ENCODE measurements at places on chromosomes 7 and 10.

GRCh38 chr10:121088524-121088923, 237.4 kb downstream of the WDR11 start:
- peak; percentile 29 for DNase-seq

DNA sequence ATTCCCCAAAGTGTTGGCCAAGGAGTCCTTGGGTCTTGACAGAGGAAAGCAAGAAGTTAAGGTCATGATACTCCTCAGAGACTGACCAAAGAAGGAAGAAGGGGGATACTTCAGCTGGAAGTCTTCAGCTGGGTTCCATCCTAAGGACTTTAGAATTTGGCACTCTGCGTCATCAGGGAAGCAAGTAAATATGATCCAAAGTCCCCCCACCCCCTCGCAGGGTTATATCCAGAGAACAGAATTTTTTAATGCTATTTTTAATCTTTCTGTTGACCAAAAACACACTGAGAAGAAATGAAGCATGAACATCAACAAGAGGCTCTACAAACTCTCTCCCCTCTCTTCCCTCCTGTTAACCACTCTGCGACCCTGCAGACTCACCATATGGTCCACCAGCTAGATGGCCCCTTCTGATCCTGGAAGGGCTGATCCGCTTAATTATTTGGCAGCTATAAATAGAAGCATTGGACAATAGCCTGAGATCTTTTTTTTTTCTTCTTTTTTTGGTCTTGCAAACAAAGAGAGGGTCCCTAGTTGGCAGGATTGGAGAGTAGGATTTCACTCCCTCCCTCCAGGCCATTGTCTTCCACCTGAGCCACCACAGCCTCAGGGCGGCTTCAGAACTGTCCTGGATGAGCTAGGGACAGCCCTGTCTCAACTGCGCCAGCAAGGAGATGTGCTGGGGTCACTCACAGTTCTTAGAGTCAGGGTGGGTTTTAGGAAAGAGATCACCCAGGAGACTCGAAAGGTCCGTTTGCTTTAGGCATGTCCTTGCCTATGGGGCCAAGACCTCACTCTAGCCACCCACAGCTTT, 196.0 kb downstream of the KCNMA1 start:
- DNase-seq: peak; percentile 55

DNA sequence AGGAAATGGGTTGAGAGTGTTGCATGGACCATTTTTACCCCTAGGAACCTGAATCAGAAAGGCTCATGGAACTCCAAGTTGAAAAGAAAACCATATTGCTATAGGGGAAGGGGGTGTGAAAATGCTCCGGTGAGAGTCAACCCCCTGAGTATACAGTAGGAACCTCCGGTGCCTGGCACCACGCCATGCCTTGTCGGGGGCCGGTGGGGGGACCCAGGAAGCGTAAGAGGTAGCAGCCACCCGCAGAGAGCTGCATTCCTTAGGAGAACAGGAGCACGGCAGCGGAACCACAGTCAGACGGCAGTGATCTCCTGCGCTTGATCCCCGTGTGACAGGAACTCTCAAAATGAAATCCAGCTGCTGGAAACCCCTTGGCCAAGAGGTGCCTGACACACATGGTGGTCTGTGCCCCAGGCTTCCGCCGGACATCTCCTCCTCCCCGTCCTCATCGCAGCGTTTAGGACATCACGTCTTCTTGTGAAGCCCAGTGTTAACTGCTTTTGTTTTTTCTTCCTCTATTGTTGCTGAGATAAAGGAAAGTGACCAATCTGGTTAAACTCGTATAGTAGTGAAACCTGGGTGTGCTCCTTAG, 186.8 kb downstream of the CELF2 start:
- DNase-seq: no peak

- no peak for DNase-seq
These were observed 512.0 kb downstream of the TCERG1L start for GRCh38 chr10:130799532-130799931.

- DNase-seq: no peak
These were observed 4.0 kb upstream of the UNCX start for GRCh38 chr7:1228545-1229201.

- DNase-seq: no peak
These were observed 1548.1 kb upstream of the LRRTM3 start for GRCh38 chr10:65377687-65378086.

GRCh38 chr7:101898106-101898505, 80.7 kb downstream of the CUX1 start:
- DNase-seq: no peak

GRCh38 chr7:148963583-148964482, 64.5 kb downstream of the PDIA4 start:
- no peak for DNase-seq

- DNase-seq: no peak
These were observed 56.9 kb downstream of the ZNF727 start for GRCh38 chr7:64101943-64102655.

GRCh38 chr10:132102071-132102716, 36.4 kb downstream of the JAKMIP3 start:
- DNase-seq: no peak

DNA sequence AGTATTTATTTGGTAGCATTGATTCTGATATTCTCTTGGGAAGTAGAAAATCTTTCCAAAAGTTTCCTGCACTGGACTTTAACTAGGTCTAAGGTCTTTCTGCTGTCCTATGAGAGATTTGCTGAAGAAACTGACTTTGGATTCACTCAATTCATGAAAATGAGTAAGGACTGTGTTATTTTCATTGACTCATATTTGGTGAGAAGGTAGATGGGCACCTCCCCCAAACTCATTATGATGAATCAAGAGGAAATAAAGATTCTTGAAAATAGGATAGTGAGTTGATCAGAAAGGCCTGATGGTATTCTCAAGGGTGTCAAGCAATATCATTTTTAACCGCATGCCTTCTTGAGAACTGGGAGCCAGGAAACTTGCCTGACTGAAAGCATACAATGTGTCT, 110.3 kb downstream of the RNF133 start:
- DNase-seq: no peak

- DNase-seq: no peak
These were observed 1.6 kb downstream of the PDGFA start for GRCh38 chr7:517774-518629.

DNA sequence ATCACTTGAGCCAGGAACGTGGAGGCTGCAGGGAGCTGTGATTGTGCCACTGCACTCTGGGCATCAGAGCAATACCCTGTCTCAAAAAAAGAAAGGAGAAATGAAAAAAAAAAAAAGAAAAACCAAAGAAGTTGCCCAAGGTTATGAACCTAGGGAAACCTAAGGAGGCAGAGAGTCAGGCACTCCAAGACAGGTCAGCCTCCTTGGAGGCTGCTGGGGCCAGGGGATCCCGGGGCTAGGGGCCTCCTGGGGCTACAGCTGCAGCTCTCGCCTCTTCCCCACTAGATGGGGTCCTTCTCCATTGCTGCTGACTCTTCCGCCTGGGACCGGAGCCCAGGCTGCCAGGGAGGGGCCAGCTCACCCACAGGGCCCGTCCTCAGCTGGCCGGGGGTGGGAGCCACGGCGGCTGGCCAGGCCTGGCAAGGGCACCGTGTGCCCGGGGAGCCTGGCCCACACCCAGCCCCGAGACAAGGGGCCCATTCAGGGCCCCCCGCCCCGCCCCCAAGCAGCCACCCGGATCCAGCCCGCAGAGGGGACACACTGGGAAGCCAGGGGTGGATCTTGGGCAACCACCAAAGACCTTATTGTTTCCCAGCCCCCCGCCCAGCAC, 1.7 kb upstream of the SPACDR start:
- DNase-seq: peak; percentile 63

- no peak for DNase-seq
These were observed 159.7 kb downstream of the SGMS1 start for GRCh38 chr10:50464004-50464409.

DNA sequence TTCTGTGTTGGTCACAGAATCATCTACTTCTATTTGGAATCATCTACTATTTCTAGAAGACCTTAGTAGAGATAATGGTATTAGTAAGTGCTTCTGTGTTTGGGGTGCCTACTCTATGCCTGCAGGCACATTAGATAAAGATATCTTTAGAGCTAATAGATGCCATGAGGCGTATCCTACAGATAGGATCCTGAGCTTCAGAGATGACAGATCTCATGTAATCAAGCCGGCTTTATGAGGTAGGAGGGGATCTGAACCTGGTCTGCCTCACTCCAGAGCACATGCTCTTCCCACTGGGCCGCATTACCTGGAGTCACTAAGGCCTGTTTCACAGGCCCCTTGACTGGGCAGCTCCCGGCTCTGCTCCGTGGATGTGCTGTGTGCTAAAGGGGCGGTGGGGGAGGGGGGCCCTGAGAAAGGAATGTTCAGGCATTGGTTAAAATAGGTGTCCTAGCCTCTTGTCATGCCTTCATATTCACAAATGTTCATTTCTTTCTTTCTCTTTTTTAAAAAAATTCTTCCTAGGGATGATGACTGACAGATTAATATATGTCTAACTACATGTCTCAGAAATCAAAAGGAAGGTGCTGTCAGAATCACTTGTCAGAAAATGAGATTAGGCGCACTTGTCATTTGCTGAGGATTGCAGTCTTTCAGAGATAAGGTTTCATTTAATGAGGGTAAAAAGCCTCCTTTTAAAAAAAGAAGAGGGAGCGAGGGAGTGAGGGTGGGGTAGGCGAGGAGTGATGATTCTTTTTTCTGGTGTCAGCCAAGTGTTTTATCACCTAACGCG, 458.0 kb upstream of the GALNT17 start:
- no peak for DNase-seq

Data from NCI-H1694 (cell line).